Stimulated activated CD4-positive, alpha-beta T cell treated with anti-CD3 and anti-CD28 coated beads, Interleukin-4, amount 100 ng/mL, for 48 hours (primary cell): ENCODE measurements at places on chromosomes 4 and X.

GRCh38 chrX:530726-531610 lies 99.6 kb upstream of the SHOX start:
- DNase-seq: no peak

GRCh38 chr4:117678861-117679260 lies 355.4 kb upstream of the NDST3 start:
- DNase-seq: no peak

- no peak for DNase-seq
Observed at GRCh38 chr4:87326460-87326859, 3.8 kb upstream of the HSD17B13 start.

GRCh38 chrX:54495814-54496516 lies at the start of gene FGD1:
Gene FGD1 (minus strand): TSS chrX:54496234. CDS start chrX:54495432, 802 bp downstream.
- DNase-seq: peak; percentile 33

DNA sequence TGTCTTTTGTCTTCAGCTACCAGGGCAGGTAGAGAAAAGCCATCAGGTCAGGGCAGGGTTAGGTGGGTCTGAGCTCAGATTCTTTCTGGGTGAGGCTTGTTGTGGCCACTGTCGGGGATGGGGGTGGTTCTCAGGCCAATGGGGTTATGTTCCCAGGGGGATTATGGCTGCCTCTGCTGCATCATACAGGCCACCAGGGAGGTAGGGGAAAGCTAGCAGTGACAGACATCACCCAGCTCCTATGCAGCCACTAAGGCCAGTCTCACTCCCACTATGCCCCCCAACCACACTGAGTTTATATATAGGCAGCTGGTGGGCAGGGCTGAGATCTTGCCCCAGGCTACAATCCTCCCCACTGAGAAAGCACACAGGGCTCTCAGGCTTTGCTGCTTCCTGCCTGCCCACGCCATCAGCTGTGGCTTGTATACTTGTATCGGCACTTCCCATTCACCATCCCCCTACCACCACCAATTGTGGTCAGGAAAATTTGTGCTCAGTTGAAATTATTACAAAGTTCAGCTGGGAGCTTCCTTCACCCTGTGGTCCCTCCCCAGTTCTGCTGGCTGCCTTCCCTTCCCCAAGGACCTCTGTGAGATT lies 72.6 kb upstream of the PTPN13 start:
- no peak for DNase-seq

DNA sequence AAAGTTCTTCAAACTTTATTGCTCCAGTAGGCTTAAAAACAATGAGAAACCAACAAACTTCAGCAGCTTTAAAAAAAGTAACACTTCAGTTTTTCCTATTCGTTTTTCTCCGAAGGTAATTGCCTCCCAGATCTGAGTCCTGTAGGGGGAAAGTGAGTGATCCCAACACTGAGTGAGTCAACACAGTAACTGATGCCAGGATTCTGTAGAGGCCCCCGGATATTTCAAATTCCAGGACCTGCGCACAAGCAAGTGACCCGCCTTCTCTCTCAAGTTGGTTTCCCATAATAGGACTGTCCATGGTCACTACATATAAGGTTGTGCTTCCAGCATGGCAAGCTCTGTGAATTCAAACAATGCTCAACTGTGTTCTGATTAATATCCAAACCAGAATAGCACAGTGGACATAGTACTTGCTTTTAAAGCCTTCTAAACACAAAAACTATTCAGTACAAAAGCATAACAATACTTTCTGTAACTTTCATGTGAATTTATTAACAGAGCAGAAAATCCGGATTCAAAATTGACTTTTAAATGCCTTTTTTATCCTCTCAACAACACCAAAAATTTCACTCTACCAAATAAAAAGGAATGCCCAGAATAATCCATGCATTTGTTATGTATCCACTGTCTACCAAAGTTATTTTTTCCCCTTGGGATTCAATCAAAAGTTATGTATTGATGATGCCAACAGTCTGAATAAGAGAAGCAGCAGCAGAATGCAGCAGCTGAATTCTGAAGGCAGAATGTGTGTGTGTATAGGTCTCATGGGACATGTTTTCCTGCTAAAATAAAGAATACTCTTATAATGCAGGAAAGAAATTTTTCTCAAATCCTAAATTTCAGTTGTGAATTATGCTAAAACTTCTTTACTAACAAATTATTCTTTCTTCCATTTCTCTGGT lies at the start of gene DMD:
Gene DMD (minus strand): TSS at position 194 of the 905 bp plus-strand sequence. CDS start 237 bp downstream, outside the sequence.
- no peak for DNase-seq

GRCh38 chrX:68234171-68234910 lies 199.0 kb downstream of the OPHN1 start:
- no peak for DNase-seq

- no peak for DNase-seq
Observed at GRCh38 chrX:154354013-154354412, 20.4 kb downstream of the FLNA start.

DNA sequence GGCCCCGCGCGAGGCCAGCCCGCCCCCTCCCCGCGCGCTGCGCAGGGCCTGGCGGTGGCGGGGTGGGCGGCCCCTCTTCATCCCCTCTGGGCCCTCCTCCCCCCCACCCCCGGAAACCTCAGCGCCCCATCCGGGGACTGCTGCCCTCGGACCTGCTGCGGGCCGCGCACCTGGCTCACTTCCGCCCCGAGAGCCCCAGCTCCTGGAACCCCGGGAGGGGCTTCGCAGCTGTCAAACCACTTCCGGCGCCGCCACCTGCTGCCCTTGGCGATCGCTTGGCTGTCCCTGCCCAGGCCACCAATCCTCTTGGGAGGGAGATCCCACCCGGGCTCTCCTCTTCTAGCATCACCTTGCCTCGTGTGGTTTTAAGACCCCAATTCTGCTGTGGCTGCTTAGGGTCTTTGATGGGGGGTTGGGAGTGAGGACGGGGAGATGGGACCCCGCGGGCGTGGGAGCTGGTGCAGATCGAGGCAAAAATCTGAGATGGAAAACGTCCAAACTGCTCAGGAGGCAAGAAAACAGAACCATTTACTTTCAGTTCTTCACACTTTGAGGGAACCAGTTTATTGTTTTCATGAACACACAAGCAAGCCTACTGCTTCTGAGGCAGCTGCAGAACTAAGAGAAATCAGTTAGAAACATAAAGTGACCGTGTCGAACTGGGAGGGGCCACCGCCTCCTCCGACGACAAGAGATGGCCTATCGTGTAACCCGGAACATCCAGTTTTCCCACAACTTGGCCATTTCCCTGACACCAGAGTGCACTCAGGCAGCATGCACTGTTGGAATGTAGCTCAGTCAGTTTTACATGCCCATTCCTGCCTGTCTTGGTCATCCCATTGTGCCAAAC lies 754 bp downstream of the MTMR1 start:
- peak; percentile 60 for DNase-seq

DNA sequence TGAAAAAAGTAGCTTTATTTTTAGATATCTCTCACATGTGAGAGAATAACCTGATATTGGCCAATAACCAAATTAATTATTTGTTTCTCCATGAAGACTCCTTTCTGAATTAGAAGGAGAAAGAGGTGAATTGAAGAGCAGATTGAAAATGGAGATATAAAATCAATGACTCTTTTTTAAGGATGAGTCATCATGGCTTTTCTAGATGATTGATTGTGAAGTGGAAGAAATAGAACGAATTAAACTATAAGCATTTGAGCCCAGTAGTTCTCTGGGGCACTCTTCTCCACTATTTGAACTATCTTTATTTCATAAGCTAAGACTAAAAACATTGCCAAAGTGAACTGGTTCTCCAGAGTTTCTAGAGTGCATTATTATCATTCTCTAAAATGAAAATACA lies 137.2 kb upstream of the EDNRA start:
- DNase-seq: no peak

- DNase-seq: no peak
Observed at GRCh38 chrX:66912417-66912816, 273.5 kb upstream of the EDA2R start.

- DNase-seq: no peak
Observed at GRCh38 chr4:39655876-39656275, 17.2 kb upstream of the SMIM14 start.

GRCh38 chr4:143386812-143387211 lies 50.1 kb downstream of the GAB1 start:
- no peak for DNase-seq

DNA sequence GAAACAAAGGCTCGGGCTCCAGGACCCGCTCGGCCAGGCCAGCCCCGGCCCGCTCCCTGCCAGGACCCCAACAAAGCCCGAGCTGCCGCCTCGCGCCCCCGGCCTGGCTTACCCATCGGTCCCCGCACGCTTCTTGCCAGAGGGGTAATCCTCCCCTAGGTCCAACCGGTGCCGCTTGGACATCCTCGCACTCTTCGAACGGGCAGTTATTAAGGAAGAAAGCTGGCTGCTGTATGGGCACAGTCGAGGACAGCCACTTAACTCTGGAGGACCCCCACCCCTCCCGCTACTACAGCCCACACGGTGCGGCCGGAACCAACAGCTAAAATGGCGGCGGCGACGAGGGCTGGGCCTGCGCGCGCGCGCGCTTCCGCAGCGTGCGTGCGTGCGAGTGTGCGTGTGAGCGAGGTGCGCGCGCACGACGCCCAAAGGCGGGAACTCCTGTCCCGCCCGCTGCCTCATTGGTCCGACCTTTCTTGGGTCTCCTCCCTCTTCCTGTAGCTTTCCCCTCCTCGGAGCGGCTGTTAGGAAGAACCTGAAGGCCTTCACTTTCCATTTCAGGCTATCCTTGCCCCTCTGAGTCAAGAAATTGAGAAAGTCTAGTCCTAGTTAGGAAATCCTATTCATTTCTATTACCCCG lies at the start of gene DHX15:
Gene DHX15 (minus strand): TSS at position 344 of the 640 bp plus-strand sequence. CDS start 161 bp downstream, at position 183.
- DNase-seq: peak; percentile 85

- DNase-seq: no peak
Observed at GRCh38 chr4:67344594-67345380, 200.5 kb downstream of the CENPC start.

GRCh38 chrX:15404401-15405096 lies 20.3 kb upstream of the VEGFD start:
- DNase-seq: no peak

DNA sequence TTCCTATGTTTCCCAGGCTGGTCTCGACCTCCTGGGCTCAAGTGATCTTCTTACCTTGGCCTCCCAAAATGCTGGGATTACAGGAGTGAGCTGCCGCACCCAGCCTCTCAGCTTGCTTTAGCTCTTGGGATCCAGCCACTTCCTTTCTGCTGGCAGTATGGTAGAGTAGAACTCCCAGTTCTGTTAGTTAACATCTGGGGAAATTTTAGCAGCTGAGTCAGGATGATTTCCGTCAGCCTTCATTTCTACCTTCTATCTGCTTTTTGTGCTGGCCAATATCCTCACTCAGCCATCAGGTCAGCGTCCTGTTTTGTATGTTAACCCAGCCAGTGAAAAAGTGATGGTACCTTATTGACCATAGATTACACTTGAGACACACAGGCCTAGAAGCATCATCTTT lies 59.3 kb upstream of the GPC4 start:
- DNase-seq: no peak

DNA sequence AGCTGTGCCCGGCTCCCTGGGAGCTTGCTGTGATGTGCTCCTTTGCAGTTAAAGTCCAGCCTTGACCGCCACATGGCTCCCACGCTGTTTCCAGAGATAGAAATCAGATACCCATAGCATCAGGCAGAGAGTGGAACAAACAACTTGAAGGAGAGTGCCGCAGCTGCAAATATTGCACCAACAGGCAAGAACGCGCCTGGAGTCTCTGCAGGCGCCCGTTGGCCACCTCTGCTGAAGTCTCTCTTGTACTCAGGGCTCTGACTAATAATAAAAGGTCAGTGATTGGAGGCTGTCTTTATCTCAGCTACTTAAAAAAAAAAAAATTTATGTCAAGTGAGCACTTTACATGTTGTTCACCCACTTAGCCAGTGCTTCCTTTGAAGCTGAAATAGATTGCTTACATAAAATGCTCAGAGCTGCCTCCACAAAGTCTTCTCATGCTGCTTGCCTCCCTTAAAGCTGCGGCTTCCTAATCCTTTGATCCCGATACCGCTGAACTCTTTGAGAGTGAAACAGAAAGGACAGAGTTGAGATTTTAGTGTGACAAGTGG lies 30.9 kb upstream of the TENM3 start:
- no peak for DNase-seq

DNA sequence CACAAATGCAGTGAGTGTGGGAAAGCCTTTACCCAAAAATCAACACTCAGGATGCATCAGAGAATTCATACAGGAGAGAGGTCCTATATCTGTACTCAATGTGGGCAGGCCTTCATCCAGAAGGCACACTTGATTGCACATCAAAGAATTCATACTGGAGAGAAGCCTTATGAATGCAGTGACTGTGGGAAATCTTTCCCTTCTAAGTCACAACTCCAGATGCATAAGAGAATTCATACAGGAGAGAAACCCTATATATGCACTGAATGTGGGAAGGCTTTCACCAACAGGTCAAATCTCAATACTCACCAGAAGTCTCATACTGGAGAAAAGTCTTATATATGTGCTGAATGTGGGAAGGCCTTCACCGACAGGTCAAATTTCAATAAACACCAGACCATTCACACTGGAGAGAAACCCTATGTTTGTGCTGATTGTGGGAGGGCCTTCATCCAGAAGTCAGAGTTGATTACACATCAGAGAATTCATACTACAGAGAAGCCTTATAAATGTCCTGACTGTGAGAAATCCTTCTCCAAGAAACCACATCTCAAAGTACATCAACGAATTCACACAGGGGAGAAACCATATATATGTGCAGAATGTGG lies 79.3 kb downstream of the ZNF81 start:
- DNase-seq: no peak

DNA sequence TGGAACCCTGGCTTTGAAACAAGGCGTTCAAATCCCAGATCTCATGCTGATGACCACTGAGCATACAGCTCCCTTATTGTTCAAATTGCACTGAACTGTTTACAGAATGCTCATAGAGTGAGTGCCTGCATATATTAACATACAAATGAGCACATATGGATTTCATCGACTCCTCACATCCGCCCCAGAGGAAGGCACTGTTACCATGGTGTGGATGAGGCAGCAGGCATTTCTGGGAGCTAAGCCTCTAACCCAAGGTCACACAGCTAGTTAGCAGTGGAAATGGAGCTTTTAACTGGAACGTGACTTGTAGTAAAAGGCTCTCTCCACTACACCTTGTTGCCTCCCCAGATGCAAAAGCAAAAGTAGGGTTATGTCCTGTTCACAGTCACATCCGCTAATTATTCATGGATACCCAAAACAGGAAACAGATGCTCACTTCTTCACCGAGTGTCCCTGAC lies 289.7 kb downstream of the STK32B start:
- no peak for DNase-seq

- no peak for DNase-seq
Observed at GRCh38 chr4:117063961-117064696, 21.2 kb downstream of the TRAM1L1 start.

DNA sequence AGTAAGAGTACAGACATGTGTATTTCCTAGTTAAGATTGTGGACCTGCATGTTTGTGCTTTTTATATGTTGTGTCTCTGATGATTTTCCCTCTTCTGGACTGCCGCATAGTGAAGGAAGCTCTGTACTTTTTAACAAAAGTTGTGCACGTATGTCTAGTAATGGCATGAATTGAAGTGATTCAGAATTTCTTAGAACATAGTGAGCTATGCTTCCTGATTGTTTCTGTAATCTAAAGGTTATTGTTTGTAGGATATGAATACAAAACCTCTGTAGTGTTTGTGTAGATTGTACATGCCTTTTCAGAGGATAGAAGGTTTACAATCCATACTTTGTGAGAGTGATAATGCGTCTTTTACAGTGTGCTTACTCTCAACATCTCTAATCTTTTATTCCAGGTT lies 37.0 kb upstream of the NUDT6 start:
- no peak for DNase-seq

GRCh38 chrX:39599339-39599738 lies 498.4 kb downstream of the BCOR start:
- DNase-seq: no peak

- DNase-seq: no peak
Observed at GRCh38 chr4:1218634-1219565, 30.0 kb downstream of the CTBP1 start.
